ELR (cell line): ENCODE measurements at places on chromosomes 3 and 15.
A peak's percentile ranks its signal among the peaks of the same experiment; 100 is the strongest.

GRCh38 chr15:78642331-78642730, 1.3 kb upstream of the CHRNB4 start:
- no peak for DNase-seq

GRCh38 chr3:42376344-42376798, 34.0 kb downstream of the LYZL4 start:
- DNase-seq, result peak; percentile 75

DNA sequence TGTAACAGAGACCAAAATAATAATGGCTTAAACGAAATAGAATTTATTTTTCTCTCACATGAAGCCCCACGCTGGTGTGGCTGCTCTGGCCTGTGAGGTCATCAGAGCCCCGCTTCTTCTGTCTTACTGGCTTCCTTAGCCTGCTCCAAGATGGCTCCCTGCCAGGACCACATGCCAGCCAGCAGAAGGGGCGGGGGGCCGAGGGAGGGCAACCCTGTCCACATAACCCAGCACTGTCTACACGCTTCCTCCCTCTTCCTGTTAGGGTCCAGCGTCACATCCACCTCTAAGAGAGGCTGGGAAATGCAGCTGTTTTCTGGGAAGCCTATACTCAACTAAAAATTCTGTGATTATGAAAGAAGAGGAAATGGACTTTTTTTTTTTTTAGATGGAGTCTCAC, 107.9 kb upstream of the DLG1 start:
- no peak for DNase-seq

DNA sequence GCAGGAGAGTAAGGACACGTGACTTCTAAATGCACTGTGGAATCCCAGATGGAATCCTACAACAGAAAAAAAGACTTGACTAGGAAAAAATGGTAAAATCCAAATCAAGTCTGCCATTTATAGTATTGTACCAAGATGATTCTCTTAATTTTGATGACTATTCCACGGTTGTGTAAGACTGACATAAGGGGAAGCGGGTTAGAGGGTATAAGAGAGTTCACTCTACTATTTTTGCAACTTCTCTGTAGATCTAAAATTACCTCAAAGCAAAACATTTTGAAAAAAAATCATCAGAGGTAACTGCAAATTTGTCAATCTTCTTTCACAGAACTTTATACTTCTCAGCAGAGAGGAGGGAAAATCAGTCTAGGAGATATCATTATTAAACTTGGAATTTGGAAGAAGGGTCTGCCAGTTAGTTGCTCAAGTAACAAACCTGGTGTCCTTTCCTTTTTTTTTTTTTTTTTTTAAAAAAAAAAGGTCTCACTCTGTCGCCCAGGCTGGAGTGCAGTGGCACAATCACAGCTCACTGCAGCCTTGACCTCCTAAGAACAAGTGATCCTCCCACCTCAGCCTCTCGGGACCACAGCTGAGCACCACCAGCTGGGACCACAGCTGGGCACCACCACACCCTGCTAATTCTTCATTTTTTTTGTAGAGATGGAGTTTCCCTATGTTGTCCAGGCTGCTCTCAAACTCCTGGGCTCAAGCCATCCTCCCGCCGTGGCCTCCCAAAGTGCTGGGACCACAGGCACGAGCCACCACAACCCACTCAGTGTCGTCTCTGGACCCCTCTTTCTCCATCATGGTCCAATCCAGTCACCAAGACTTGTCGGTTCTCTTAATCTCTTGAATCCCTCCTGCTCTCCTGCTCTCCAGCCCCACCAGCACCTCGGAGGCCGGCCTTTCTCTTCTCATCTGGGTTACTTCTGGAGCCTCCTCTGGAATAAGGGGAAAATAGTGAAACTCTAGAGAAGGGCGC, 14.9 kb upstream of the HES1 start:
- DNase-seq, result no peak

DNA sequence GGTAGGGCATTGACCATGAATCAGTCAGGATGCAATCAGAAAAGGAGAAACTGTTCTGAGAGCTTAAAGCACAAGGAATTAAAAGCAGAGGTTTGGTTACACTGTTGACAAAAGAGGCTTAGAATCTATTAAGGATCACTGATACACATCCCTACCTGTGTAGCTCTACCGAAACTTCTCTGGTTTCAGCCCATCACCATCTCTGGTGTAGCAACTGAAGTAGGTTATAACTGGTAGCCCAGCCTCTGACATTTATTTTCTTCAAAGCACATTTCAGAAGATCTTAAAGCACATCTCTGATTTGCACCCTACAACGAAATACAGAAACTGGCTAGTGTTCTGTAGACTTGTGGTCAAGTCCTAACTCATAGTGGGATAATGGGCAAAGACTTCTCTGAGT, 283.7 kb downstream of the GBE1 start:
- DNase-seq, result no peak

DNA sequence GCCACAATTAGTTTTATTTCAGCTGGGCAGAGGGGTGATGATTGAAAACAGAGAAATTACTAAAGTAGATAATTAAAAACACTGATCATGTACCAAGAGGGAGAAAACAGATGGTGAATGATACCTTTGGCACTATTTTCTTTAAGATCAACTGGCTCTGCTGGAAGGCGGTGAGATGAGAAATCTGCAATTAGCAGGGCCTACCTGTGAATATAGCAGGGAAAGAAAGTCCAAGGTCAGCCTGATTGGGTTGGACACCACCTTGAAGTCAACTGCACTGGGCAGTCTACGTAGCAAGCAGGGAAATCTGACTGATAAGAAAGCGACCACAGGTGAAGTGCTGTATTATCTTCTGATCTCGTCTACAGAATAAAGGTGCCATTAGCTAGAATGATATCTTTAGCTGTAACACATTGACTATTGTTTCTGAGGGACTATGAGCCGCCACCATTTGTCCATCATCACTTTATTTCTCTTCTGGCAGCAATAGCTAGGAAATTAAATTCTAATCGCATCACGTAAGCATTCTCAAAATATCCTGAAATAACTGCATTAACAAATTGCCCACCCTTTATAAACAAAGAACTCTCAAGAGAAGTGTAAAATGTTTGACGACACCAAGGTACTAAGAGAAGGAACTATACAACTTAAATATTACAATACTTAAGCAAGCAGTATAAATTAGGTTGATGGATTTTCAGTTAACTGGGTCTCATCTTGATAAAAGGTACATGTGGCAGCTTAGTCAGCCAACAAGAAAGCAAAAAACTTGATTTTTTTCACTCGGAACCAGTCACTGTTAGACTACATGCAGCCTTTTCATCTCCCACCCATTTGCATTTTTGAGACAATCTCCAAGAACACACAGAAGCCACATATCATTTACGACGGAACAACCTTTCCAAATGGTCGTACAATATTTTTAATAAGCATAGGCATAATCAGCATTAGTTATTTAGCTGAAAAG, 1.3 kb downstream of the NEDD4 start:
- DNase-seq, result peak; percentile 25

GRCh38 chr15:77546050-77546501, 86.6 kb downstream of the LINGO1 start:
- DNase-seq, result peak; percentile 67

DNA sequence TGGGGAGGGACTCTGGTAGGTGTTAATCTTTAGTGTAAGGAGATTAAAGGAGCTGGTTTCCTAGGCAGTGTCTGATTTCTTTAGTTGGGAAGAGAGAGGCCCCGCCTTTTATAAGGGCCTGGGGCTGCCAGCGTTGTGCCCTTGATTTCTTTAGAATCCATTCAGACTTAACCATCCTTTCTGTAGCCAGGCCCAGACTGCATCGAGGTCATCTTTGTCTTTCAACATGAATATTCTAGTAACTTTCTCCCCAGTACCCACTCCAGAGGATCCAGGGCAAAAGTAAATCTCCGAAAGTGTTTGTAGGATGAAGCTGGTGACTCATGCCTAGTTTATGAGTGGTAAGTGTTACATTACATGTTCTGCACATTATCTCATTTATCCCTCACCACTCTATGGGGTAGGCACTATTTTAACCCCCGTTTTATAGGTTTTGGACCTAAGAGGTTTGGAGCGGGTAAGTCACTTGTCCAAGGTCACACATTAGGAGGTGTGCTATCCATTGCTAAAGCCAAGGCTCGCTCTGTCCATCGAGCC, 11.8 kb upstream of the USP3 start:
- DNase-seq, result peak; percentile 70

DNA sequence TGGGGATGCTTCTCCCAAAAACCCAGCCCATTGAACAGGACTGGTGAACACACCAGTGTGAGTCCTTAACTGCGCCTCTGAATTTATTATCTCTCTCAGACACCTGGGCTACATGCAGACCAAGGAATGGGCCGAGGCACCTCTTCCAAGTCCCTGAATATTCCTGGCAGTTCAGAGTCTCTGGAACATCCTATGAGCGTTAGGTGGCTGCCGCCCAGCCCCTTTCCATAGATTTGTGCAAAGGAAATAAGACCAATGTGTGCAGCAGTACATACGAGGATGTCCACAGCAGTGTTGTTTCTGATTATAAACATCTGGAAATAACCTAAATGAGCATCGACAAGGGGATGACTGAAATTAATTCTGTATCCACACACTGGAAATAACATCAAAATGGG, 104.9 kb upstream of the RPL32 start:
- no peak for DNase-seq

DNA sequence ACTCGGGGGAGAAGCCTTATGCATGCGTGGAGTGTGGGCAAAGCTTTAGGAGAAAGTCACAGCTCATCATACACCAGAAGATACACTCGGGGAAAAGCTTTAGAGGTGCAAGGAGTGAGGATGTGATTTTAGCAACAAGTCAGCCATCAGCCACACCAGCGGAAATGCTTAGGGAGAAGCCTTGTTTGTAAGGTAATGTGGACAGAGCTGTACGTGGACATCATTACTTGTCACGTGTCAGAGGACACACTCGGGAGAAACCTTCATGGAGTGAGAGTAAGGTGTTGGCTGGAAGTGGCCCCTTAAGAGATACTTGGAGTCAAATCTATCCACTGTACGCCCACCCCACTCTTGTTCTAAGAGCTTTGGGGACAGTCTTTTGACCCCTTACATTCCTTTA, 28.7 kb downstream of the ZNF589 start:
- DNase-seq, result no peak

DNA sequence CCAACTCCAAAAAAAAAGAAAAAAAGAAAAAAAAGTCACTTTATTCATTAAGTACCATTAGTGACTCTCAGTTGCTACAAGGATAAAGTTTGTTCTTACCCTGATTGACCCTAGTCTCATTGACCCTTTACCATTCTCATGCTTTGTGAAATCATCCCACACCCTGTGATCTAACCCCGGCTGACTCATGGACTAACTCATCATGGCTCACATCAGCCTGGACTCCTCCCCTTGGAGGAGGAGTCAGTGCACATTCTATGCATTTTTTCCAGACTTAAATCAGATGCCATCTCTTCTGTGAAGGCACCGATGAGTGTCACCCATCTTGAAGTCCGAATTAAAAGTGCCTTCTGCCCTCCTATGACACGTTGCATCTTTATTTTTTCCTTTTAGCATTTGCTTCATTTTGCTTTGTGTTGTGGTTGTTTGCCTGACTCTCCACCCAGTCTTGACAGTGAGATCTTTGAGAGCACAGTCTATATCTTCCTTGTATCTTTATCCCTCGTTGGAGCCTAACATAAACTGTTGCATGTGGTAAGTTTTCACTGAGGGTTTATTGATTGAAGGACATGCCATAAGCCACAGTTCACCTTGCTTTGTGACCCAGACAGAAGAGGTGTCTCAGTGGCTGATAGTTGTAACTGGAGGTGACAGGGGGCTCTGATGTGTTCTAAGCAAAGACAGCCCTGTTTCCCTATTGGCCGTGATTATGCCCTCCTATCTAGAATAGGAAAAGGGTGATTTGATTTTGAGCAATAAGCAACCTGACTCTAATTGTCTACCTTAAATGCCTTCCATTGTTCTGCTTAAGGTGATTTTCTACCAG, 72.1 kb downstream of the IL1RAP start:
- peak; percentile 98 for DNase-seq

GRCh38 chr15:76203346-76204108, 107.7 kb downstream of the ETFA start:
- DNase-seq, result no peak

DNA sequence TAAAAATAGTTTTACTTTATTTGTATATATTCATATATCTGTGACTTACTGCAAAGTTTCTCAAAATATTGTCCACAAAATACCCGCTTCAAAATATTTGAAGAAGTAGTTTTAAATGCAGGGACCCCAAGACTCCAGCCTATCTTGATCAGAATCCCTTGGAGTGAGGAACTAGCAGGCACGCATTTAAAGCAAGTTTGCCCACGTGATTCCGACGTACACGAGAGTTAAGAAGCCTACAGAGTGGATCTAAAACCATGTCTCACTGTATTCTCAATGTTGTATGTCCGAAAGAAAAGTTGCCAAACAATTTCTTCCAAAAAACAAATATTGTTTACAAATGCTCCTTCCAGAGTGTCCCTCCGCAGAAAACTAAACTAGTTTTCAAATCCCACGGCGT, 1.7 kb downstream of the GABRB3 start:
- no peak for DNase-seq

DNA sequence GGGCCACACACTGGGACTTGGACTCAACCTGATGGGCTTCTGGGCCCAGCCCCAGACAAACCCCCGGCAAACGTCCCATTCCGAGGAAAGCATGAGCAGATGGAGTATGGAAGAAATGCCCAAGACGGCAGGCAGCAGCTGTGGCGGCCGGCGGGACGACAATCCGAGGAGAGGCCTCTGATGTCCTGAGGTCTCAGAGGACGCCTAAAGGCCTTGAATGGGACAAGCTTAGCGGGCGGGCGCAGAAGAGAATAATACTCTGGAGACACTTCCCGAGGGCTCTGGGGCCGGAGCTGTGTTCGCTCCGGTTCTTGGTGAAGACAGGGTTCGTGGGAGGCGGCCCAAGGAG, 482 bp upstream of the OGG1 start:
- no peak for DNase-seq

GRCh38 chr15:23565395-23566070, at the start of gene MKRN3:
TSS of gene MKRN3 (plus strand) at chr15:23565674. CDS start at chr15:23565783, 109 bp downstream.
- DNase-seq, result peak; percentile 82

GRCh38 chr3:142888099-142888480, 793 bp downstream of the PCOLCE2 start:
- peak; percentile 75 for DNase-seq

DNA sequence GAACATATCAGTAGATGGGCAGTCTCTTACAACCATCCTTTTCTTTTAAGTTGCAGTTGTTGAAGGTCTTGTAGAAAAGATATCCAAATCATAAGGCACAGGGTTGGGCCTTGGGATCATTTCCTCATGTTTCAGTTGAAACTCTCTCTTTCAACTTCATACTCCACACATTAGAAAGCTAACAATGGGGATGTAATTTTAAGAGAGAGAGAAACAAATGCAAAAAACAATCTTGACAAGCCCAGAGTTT, 747.9 kb downstream of the ROBO1 start:
- no peak for DNase-seq

- peak; percentile 32 for DNase-seq
These were observed 7.8 kb upstream of the SUMF1 start for GRCh38 chr3:4474683-4475490.

- no peak for DNase-seq
These were observed 405.7 kb upstream of the RORA start for GRCh38 chr15:61634837-61635236.

DNA sequence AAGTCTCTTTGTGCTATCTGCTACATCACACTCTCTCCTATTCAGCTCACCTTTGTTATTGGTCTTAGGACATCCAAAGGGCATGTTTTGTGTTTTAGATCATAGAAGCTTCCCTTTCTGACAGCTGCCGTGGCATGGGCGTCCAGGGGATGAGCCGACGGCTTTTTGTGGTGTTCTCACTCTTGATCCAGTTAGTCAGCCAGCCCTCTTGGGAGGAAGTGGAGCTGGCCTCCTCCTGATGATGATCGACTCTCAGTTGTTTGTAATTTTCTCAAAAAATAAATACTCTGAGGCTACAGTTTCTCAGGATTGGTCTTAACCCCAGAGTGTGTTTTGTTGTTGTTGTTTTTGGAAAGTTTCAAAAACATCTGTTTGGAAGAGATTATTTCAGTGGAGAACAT, 34.4 kb downstream of the BOC start:
- DNase-seq, result peak; percentile 34
